ENCODE measurements at places on chromosomes 6 and 20.
A peak's percentile ranks its signal among the peaks of the same experiment; 100 is the strongest.

DNA sequence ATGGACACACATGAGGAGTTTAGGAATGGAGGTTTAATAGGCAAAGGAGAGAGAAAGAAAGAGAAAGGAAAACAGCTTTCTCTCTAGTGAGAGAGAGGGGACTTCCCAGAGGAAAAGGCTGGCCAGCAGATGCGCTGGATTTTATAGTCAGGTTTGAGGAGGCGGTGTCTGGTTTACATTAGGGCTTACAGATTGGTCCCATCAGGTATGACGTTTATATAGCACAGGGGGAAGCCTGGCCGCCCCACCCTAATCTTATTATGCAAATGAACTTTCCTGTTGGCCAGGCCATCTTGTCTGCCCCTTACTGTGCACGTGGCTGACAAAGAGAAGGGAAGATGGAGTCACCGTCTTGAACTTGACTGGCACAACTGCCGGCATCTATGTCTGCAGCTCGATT lies 86.6 kb upstream of the QKI start:
- no peak for DNase-seq

DNA sequence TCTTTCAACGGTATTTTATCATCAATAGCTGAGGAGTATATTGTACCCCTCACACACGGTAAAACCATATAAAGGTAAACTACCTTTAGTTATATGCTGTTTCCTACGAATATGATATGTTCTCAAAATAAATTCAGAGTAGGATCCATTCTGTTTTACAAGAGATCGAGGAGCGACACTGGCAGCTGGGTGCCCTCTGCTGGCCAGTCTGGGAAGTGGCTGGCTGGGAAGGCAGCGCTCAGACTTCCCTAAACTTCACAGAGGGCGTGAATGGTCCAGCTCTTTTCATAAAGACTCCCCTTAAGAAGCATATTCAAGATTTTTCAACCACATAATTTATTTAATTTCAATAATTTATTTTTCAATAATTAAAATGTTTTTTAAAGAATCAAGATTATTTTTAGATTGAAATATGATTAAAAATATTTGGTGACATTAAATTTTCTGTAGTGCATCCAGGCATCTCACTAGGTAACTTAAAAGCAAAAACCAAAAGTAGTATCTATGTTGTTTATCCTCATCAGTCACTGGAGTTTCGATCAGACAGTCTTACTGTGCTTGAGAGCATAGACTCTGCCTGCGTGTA lies 187.5 kb upstream of the PDE10A start:
- DNase-seq: peak; percentile 34

DNA sequence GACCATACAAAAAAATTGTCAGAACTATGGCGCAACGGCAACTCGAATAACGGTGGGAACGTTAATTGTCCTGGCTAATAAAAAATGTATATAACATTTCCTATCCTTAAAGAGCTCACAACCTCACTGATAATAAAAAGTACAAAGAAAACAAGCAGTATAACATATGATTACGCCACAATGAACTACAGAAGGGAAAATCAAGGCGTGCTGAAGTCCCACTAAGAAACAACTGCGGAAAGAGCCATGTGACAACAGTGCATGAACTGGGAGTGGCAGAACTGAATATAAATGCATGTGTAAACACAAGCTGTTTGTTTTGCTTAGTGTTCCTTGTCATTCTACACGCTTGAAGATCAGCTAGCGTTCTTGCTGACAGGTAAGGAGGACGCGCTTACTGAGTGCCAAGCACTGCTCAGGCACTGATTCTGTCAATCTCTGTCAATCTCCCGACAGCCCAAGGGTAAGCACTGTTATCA lies 466 bp upstream of the PSMB1 start:
- DNase-seq: peak; percentile 68

DNA sequence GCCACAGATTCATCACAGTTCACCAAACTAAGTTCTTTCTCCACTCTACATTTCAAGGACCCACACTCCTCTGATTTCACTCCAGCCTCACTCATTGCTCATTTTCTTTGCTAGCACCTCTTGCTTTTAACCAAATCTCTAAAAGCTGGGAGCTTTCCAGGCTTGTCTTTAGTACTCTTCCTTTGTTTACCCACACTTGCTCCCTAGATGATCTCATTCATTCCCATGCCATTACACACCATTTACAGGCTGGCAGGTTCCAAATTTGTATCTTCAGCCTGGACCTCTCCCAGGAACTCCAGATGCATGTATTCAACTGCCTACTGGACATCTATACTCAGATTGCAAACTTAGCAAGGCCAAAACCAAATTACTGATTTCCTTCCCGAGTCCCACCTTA lies 5.3 kb upstream of the GUCA1B start:
- peak; percentile 74 for DNase-seq

- no peak for DNase-seq
These were observed 79.5 kb upstream of the ATXN1 start for GRCh38 chr6:16840725-16841124.

DNA sequence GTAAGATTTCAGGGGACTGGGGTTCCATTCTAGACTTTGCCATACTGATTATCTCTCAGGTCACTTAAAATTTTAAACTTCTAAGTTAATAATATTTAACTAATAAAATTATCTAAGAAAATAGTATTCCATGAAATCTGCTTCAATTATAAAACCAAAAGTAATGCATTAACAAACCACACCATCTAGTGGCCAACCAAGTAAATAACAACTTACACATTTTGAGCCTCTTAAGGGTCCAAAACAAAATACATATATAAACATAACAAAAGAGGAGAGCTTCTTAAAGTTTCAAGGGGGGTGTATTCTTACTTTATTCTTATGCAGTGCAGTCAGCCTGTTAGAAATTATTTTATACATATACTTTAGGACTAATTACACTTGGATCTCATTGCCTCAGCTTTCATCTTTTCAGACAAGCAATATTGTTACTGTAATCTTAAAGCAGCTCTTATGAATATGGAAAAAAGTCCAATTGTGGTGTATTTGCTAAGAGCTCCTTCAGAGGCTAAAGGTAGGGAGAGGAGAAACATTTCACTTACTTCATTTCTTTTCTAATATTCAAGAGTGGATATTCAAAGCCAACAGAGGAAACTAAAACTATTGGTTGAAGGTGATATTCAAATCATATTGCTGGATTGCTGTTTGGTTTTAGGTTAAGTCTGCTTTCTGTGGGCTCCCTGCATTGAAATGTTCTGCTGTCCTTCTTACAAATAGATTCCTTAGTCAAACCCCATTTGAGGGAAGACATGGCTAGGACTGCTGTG lies 199.7 kb upstream of the SIM1 start:
- DNase-seq: peak; percentile 50

DNA sequence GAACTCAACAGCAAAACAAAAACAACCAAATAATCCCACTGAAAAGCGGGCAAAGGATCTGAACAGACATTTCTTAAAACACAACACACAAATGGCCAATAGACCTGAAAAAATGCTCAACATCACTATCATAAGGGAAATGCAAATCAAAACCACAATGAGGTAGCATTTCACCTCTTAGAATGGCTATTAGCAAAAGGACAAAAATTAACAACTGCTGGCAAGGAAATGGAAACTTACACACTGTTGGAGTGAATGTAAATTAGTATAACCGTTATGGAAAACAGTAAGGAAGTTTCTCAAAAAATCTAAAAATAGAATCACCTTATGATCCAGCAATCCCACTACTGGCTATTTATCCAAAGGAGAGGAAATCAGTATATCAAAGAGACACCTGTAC lies 20.9 kb downstream of the FAM8A1 start:
- DNase-seq: peak; percentile 51

GRCh38 chr20:5220321-5221060 lies 93.7 kb downstream of the CDS2 start:
- DNase-seq: no peak

DNA sequence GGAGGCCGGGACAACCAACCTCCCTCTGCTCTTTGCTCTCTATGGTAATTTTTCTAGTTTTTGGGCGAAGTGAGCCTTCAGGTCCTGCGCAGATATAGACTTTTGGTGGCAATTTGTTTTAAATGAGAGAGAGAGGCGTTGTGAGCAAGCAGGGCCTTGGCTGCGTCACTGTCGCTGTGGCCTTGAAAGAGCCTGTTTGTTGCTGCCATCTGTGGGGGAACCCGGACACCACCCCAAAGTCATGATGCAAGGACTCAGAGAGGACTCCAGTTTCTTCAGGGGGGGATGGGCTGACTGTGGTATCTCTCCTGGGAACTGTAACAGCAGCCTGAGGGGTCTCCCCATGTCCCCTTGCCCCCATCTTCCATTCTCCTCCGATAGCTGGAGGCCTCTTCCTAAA lies 462.7 kb upstream of the SULF2 start:
- no peak for DNase-seq

DNA sequence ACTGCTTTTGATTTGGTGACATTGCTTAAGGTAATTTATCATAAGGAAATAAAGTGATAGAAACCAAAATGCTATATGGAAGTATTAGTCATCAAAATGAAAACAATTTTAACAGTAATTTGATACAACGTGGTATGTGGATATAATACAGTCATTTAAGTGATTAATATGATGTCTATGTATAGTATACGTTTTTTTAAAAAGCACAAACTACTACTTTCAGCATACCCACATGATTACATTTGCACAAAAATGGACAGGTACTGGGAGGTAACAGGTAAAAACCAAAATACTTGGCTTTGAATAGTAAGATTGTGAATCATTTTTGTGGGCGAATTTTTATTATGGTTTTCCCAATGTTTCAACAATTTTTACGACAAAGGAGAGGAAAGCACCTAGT lies 97.6 kb downstream of the OGFRL1 start:
- no peak for DNase-seq

DNA sequence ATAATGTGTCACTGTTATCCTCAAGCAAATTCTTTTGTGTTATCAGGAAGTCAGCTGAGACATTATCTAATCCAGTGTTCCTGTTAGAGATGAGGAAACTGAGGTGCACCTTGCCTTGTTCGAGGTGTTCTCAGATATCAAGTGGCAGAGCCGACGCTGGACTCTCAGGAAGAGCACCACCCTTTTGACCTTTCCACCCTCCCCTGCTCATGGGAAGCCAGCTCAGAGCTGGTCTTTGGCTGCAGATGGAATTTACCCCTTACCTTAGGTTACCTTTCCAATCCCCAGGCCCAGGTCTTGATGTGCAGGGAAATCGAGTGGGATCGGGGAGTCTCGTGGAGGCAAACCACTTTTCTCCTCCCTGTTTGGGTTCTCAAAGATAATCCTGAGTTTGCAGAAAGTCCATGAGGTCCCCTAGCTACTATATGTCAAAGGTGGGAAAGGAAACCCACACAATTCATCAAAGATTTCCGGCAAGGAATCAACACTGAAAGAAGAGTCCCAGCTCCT lies 62.9 kb upstream of the PIM1 start:
- DNase-seq: no peak

- no peak for DNase-seq
These were observed 662.6 kb downstream of the RFPL4B start for GRCh38 chr6:113009682-113010081.

- DNase-seq: no peak
These were observed 30.0 kb upstream of the PAQR8 start for GRCh38 chr6:52331793-52332457.

DNA sequence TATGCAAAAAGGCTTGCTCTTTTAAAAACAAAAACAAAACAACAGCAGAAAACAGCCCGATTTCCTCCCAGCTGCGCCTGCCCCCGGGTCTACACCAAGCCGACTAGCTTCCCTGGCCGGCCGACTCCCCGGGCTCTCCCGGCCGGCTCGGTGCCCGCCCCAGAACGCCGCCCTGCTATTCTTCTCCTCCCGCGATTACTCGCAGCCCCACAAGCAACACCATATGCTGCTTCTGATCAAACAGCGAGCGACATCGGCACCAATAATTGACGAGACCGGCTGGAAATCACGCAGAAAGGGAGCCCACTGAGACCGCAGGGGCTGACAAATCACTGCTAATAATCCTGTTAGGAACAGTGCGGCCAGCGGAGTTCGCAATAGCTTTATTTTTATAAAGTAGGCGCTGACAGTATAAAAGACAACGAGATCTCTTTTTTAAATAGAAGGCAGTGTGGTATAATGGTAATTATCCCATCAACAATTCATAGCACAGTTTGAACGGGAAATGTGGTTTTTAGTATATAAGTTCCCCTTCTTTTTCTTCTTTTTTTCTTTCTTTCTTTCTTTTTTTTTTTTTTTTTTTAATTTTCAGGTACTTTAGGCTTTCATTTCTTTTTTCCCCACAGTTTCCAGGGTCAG lies 3.3 kb downstream of the SIM1 start:
- no peak for DNase-seq

GRCh38 chr6:90586546-90586835 lies 381 bp downstream of the MAP3K7 start:
- DNase-seq: no peak

DNA sequence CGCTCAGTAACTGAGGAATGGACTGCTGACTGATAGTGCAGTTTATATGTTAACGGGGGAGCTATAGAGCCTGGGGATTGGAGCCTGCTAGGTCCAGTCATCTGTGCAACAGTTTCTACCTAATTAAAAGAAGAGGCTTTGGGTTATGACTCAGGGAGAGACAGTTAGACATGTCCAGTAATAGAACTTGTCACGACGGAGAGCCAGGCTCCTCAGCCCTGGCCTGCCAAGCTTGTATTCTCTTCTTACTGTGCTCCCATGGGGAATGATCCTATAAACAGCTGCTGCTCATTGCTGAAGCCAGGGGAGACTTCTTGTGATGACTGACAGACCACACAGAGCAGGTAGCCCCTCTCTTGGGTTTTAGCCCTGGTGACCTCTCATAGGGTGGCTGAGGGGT lies 69.3 kb downstream of the SYNJ2 start:
- DNase-seq: no peak

DNA sequence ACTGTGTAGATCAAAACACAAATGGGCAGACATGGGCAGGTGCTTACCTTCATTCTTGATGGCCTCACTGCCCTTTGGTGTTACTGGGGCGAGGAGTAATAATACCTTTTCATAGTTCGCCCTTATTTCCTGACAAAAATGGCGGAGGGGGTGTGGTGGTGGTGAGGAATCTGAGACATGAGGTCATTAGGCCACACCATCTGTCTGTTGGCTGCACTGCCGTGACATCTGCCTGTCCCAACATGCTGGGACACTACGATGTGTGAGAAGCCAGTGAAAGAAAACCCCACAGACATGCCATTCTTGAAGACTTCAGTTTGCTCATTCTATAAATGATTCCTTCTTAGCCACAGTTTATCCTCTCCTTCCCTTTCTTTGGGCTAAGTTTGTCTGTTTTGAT lies 13.4 kb upstream of the MAPRE1 start:
- no peak for DNase-seq

DNA sequence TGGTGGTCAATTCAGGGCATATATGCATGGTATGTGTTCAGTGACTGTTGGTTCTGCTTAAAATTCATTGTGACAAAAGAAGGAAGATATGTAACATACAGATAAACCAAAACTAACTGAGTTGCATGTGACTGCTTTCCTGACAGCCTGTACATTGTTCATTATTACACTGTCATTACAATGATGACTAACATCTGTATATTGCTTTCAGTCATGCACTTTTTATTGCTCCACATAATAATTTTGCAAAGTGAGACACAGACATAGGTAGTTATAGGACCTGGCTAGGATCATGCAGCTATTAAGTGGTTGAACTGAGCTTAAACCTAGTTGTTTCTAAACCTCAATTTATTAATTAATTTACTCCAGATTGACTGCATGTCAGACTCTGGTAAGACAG lies 703.2 kb downstream of the HDGFL1 start:
- no peak for DNase-seq

GRCh38 chr6:20467437-20467836 lies 65.8 kb downstream of the E2F3 start:
- DNase-seq: no peak

- peak; percentile 51 for DNase-seq
These were observed 834 bp upstream of the CTSZ start for GRCh38 chr20:59007665-59008511.

All from renal cortical epithelial cell (primary cell).